ENCODE measurements at places on chromosomes 2 and 18.

DNA sequence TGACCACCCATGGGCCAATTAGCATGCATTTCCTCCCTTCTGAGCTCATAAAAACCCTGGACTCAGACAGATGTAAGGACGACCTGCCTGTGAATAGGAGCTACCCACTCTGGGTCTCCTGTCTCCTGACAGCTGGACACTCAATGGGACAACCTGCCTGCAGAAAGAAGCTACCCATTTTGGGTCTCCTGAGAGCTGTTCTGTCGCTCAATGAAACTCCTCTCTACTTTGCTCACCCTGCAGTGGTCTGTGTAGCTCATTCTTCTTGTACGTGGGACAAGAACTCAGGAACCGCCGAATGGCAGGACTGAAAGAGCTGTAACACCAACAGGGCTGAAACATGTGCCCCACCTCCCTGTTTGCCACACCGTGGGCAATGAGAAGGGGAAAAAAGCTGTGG is 60.3 kb upstream of the DYNC1I2 start:
- DNase-seq: no peak

DNA sequence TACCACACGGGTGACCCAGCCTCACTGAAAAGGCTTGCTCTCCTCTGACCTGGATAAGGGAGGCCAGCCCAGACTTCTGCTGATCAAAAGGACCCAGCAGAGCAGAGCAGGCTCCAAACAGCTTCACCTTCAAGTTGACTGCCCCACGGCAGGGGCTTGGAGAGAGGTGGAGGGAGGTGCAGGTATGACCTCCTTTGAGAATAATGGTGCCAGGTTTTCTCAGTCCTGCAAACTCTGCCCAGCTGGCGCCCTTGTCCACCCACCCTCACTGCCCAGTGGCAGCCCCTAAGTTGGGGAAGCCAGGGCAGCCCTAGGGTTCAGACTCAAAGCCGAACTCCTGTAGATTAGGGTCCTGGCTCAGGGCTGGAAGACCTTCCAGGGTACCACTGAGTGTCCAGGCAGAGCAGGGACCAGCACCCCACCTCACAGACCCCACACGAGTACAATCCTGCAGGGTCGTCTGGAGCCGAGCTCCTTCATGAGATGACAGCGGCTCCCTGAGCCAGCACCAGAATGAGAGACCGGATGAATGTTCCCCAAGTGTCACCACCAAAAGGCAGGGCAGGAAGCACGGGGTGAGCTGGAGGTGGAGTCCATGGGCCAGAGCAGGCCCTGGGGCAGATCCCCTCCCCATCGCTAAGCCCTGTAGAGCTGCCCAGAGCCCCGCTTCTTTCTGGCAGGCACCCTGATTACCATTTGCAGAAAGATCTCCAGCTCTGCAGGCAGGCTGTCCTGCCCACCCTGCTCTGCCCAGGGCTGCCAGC is 3.6 kb upstream of the GPC1 start:
- no peak for DNase-seq

- no peak for DNase-seq
Measured at GRCh38 chr2:146457221-146457620, 1387.6 kb upstream of the ACVR2A start.

GRCh38 chr18:6677086-6677485 is 52.4 kb upstream of the ARHGAP28 start:
- no peak for DNase-seq

DNA sequence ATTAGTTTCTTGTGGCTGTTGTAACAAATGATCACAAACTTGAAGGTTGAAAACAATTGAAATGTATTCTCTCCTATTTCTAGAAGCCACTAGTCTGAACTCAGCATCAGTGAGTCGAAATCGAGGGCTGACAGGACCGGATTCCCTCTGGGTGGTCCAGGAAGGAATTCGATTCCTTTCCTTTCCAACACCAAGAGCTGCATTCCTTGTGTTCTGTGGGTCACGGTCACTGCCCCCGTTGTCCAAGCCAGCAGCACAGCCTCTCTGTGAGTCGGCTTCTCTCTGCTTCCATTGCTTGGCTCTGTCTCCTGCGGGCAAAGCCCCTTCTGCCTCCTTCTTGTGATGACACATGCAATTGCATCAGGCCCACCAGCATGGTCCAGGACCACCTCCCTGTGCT is 67.3 kb downstream of the SMIM21 start:
- no peak for DNase-seq

DNA sequence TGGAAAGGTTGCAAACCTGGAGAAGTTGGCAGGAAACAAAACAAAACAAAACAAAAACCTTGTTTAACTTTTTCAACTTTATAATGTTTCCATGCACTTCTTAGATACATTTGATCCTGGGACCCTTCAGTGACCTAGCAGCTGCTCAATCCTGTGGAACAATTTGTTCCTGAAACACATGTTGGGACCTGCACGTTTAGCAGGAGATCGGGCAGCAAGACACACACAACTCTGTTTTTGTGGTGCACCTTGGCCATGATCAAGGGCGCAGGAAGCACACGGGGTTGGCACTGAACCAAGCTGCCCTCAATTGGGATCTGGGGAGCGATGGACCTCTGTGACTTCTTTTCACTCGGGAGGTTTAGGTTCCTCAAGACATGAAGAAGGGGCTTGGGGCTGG is 268.7 kb downstream of the LOXHD1 start:
- no peak for DNase-seq

DNA sequence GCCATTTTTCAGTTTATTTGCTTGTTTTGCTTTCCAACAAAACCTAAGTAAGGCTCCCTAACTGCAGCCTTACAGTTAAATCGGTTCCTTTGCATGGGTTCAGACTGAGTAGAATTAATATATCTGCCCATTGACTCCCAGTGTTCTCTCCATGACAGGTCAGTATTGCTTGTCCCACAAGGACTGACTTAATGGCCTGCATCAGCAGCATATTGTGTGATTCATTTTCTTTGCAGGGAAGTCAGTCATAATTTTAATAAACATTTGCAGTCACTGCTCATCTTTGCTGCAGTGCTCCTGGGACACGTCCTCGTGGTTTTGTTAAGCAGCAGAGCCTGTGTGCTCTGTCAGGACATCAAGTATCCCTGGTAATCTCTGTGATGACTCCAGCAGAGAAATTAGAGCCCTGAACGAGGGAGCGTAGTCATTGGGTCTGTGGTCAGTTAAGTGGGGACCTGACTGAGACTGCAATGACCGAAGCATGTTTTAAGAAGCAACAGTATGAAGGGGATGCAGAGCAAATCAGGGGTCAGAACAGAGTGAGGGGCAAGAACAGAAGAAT is 93.3 kb downstream of the CDH20 start:
- DNase-seq: no peak

DNA sequence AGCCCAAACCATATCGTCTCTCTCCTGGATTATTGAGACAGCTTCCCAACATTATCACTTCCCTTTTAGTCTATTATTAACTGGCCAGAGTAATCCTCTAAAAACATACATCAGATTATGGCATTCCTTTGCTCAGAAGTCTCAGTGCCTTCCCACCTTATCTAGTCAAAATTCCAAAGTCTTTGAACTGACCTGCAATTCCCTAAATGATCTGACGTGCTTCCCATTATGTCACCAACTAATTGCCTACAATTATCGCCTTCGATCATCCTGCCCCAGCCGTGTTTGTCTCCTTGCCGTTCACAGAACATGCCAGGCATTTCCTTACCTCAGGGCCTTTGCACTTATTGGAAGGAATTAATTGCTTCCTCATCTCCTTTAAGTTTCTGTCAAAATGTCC is 332.4 kb downstream of the IRS1 start:
- DNase-seq: no peak

GRCh38 chr2:60170272-60170671 is 383.2 kb downstream of the BCL11A start:
- DNase-seq: no peak

- no peak for DNase-seq
Measured at GRCh38 chr2:153488072-153488471, 9.5 kb upstream of the RPRM start.

GRCh38 chr2:142841788-142842187 is 35.7 kb upstream of the KYNU start:
- no peak for DNase-seq

DNA sequence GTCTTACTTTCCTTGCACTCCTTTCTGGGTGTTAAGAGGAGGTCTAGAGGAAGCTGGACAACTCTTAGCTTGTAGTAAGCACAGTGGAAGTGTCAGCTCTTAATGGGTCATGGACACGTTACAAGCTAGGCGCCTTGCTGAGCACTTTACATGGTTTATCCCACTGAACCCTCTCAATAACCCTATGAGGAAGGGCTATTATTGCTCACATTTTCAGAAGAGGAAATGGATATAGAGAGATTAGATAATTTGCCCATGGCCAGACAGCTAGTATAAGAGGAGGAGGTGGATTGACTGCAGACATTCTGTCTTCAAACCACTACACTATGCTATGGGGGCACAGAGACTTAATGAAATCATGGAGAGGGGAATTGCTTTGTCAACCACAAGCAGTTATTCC is 8.3 kb upstream of the IL1RN start:
- no peak for DNase-seq

Data from AG20443 (cell line).